ENCODE measurements at places on chromosomes 4 and X.

DNA sequence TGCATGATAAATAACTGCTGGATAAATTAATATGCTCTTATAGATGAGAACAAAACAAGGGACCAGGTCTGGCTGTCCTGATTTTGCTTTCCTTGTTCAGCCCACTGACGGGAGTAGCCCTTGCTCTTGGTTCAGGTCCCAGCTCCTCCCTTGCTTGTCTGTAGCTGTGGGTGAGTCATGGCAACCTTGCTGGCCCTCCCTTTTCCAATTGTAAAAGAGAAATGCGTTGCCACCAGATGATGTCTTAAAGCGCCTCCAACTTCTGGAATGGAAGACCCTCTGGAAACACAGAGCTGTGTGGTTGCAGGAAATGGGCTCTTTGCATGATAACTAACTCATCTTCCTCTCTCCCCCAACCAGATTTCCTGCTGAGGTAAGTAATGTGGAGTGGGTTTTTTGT lies 171.4 kb downstream of the AASDH start:
- DNase-seq = no peak

- DNase-seq = no peak
These were observed 173.3 kb upstream of the S100G start for GRCh38 chrX:16476692-16477091.

DNA sequence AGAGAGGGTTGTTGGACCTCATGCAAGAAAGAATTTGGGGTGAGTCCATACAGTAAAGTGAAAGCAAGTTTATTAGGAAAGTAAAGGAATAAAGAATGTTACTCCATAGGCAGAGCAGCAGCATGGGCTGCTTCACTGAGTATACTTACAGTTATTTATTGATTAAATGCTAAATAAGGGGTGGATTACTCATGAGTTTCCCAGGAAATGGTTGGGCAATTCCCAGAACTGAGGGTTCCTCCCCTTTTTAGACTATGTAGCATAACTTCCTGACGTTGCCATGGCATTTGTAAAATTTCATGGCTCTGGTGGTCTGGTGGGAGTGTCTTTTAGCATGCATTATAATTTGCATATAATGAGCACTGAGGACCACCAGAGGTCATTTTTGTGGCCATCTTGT lies 16.7 kb downstream of the PPP4R3C start:
- DNase-seq = no peak

DNA sequence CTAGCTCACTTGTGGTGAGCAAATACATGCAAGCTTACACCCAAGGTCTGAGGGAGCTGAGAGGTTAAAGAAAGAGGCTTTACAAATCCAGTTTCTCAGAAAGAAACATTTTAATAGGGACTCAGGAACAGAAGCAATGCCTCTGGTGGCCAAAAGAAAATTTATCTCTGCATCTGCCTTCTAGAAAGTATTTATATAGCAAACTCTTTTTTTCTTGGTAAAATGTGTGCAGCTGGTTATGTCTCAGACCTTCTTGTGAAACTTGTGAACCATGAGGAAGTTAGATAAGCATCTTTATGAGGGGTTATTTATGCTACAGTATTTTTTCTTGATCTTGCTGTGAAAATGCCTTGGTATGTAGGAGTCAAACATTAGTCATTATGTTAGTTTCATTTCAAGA lies 48.5 kb upstream of the CYSLTR1 start:
- no peak for DNase-seq

GRCh38 chr4:73104695-73105094 lies 35.2 kb upstream of the COX18 start:
- DNase-seq = no peak

Measured in SW480 (cell line).